ENCODE measurements at places on chromosomes 6 and 20.
A peak's percentile ranks its signal among the peaks of the same experiment; 100 is the strongest.

GRCh38 chr6:105892577-105893262, 193.4 kb upstream of the PRDM1 start:
- DNase-seq = no peak

GRCh38 chr6:90220273-90220672, 76.4 kb downstream of the BACH2 start:
- DNase-seq = no peak

DNA sequence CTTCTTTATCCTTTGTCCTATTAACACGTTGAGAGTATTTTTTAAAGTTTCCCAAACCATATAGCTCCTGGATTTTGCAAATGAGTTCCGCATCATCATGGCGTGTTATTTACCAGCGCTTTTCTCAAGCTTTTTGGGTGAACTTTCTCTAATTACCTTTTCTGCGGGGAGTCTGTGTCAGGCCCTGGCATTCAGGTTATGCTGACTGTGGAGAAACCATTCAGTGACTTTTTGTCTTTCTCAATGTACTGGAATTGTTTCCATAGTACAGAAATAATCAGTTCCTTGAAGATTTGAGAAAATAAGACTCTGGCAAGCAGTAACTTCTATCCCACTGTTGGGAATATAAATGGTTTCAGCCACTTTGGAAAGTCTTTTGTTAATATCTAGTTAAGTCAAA, 115.3 kb downstream of the CDH26 start:
- DNase-seq = no peak

DNA sequence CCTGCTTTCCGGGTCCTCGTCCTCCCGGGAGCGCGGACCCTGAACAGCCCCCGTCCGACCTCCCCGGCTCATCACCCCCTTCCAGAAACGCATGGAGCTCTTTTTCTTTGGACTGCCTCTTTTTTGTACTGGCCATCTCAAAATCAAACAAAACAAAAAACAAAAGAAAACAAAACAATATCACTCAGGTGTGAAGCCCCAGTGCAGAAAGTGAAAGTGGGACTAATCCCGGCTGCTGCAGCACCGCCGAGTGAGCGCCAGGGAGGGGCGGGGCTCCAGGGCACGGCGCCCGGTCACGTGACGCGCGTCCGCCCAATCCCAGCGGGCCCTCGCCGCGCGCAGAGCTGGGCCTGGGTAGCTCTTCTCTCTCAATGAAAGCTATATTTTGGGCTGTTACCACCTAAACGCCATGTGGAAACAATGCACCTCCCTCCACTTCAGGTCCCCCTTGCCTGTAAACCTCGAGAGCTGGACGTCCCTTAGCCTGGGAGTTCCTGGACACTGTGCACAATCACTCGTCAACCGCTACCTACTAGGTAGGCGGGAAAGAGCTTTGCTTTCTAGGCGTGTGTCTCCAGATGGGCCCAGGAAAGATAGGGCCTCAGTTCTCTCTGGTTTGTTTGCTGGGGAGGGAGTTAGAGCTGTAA, 93.7 kb upstream of the PRDM1 start:
- peak; percentile 62 for DNase-seq

DNA sequence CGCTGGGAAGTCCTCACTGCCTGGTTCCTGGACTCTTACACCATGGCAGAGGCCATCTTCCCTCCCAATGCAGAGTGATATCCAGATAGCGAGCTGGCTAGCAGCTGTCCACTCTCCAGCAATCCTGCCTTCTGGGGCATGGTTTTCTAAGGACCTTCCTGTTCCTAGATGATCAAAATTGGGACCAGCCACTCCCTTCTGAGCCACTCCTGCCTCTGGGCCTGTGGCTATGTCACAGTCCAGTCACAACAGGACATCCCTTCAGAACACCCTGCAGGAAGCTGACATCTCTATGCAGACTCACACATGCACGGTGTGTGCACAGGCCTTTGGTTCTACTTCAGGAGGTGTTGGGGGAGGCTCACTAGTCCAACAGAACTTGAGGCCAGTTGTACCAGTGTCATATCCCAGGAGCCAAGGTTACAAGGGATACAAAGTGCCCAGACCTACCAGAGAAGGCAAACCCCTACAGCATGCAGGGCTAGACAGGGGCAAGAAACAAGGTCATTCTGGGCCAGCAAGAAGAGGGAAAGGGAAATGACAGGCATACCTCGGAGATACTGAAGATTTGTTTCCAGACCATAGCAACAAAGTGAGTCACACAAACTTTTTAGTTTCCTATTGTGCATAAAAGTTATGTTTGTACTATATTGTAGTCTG, 2.7 kb upstream of the MCCD1 start:
- DNase-seq = no peak

DNA sequence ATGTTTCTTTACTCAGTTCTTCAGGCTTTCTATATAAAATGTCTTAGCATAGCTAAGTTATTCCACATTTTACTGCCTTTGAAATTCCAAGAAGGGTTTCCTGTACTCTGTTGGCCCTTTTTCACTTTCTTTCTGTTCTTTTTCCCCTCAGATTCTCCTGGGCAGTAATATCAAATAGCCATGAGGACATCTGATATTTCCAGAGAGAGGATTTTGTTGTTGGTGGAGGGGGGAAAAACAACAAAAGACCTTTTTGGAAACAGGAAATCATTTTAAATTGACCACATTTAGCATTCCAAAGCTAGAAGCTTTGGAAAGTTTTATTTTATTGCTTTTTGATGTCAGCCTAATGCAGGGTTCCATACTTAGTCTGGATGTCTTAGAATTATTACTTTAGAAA, 445.4 kb downstream of the GJA1 start:
- no peak for DNase-seq

- no peak for DNase-seq
Observed at GRCh38 chr20:54152227-54153040, 21.4 kb downstream of the CYP24A1 start.

- DNase-seq = no peak
Observed at GRCh38 chr20:14986656-14987055, 649.2 kb upstream of the FLRT3 start.

DNA sequence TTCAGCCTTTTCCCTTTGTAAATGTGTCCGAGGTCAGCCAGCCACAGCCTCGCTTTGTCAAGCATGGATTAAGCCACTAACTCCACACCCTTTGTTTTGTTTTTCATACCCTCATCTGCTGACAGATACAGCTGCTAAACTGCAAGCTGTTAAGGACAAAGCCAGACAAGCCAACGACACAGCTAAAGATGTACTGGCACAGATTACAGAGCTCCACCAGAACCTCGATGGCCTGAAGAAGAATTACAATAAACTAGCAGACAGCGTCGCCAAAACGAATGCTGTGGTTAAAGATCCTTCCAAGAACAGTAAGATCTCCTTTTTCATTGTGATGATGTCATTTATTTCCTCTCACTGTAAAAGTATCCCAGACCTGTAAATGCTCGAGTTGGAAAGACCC, 269.3 kb downstream of the ARHGAP18 start:
- DNase-seq = no peak

GRCh38 chr6:111503660-111504059, 20.6 kb upstream of the REV3L start:
- DNase-seq = no peak

- no peak for DNase-seq
Observed at GRCh38 chr6:53301801-53302537, 46.8 kb downstream of the ELOVL5 start.

- no peak for DNase-seq
Observed at GRCh38 chr20:23343590-23343989, 7.0 kb upstream of the NXT1 start.

- DNase-seq = no peak
Observed at GRCh38 chr6:69848552-69848951, 17.8 kb upstream of the COL19A1 start.

DNA sequence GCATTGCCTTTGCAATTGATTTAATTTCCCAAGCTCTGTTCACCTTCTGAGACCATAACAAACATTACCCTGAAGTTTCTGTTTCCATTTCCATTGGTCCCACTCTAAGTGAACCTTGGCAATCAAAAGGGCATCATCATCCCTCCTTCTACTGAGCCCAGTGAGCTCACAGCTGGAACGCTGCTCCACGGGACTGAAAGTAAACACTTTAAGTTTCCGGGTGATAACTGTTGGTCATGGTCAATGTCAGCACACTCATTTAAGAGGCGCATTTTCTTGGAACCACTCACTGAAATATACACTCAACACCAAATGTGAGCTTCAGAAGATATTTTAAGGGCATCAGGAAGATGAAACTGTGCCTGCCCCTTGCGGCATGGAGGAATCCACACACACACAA, 37.1 kb upstream of the RPS6KA2 start:
- DNase-seq = no peak

GRCh38 chr20:40278673-40279072, 410.4 kb downstream of the MAFB start:
- DNase-seq = no peak

GRCh38 chr6:149510793-149511512, 26.1 kb upstream of the ZC3H12D start:
- no peak for DNase-seq

GRCh38 chr6:12637960-12638641, 78.5 kb upstream of the PHACTR1 start:
- no peak for DNase-seq

DNA sequence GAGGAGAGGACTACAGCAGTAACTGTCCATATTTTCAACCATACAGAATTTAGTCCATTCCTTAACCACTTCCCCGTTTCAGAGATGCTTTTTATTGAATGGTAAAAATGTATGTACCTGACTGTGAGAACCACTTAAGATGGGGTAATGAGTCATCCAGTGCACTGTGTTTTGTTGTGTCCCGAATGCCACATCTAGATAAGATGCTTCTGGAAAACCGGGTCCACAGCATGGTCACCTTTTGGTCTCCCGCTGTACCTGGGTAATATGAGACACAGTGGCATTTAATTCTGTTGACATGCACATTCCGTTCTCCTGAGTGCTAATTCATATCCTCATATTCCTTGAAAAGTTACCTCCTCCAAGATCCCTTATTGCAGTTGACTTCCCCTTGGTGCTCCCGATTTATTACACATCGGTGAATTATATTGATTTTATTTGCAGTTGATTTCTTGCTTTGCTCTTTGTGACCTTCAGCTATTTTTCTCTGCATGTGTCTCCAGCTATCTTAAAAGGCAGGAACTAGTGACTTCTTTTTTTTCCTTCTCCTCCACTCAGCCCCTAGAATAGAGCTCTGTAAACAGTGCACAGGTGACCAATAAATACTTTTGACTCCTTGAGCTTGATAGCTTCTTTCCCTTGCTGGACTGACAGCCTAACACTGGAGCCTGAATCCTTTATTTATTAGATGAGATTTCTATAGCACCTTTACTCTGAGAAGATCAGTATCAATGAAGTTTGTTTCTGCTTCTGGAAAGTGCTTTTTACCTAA, 314.6 kb downstream of the ZFAND3 start:
- no peak for DNase-seq

DNA sequence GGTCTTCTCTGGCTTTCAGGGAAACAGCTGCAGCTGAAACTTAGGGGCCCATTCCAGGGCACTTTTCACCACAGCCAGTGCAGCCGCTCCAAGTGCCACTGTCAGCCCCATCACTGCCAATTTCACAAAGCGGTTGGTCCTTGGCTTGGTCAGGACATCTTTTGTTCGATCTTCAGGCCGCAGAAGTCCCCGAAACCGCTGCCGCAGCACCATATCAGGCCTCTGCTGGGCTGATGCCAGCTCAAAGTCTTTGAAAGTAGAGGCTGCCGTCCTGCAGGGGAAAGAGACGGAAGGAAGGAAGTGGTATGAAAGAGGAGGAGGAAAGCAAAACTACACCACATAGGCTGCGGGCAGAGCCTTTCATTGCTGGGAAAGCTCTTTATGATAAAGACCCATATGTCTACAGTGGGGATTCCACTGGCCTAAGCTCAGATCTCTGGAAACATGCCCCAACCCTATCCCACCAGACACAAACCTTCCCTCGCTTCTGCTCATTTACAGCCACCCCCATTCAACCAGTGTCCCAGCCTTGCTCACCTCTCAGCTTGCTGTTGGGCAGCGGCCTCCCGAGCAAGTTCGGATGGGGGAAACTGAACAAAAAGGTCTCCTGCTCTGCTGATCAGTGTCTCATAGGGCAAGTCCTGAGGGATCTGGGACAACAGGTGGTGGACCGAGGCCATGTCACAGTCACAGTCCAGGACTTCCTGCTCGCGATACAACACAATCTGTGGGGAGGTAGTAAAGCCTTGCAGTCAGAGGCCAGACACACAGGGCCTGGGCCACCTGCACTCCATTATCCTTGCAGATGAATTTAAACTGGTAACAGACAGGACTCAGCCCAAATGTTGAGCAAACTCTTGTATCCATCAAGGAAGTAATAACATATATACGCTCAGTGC, 23.5 kb downstream of the TBC1D20 start:
- no peak for DNase-seq

DNA sequence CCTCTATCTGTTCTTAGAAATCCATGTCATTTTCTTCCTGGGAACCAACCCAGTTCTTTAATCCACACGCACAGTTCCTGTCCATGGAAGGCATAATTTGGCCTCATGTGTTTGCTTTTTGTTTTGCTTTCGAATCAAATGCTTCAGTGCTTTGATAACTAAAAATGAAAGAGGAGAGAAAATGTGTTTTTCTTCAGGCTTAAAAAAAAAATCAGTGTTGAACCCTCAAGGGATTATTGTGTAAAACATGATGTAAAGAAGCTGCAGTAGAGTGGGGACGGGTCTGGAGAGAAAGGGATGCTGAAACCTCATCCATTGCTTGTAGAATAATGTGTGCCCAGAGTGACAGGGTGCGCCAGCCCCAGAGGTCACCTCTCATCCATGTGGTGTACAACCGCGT, 197.5 kb upstream of the JARID2 start:
- no peak for DNase-seq

DNA sequence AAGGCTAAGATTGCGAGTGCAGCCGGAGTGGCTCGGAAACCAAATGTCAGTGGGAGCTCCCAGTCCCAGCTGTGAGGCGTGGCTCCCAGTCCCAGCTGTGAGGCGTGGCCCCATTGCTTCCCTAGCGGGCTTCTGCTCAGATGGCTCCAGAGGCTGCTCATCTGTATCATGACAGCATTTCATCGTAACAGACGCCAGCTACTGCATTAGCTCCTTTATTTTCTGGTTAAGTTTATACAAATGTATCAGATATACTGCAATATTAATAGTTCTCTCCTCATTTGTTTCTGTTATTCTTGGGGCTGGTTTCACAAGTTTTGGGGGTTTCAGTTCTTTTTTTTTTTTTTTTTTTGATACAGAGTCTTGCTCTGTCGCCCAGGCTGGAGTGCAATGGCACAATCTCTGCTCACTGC, 34.7 kb upstream of the TBXT start:
- no peak for DNase-seq

DNA sequence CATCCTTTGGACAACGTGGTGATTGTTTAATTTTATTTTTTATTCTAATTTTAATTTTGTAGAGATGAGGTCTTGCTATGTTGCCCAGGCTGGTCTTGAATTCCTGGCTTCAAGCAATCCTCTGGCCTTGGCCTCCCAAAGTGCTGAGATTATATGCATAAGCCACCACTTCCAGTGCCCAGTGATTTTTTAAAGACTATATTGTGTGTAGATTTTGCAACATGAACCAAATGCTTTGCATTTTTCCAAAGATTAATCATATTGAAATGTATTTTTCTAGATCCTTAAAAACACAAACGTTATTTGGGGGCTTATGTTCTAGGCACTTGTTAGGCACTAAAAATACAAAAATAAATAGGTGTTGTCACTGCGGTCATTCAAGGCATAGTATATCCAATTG, 117.6 kb upstream of the CCN2 start:
- no peak for DNase-seq

- peak; percentile 36 for DNase-seq
Observed at GRCh38 chr6:21664314-21665109, 71.0 kb downstream of the SOX4 start.
